ENCODE measurements at places on chromosomes 13 and 19.

DNA sequence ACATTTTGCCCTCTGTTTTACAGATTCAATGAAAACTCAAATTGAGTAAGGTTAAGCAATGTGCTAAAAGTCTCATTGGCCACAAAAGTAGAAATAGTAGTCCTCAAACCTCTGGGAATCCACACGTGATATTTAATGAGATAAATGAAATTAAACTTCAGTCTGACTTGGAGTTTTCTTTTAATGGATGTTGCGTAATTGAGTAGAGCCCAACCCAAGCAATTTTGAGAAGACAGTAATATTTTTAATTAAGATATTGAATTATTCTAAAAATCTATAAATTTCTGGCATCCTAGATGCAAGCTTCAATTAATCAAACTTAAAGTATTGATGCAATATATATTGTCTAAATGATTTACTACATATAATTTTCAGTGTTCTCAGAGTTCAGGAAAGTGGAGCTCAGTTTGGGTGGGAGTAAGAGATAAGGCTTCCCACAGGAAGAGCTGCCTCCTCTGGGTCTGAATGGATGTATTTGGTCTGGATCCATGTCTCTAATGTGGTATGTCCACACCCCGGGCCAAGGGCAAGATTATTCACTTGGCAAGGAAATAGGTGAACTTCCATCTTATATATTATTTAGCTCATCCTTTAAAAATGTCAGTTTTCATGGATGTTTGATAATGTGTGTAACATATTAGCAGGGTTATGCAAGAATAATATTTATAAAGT, 6.9 kb downstream of the MBNL2 start:
- peak; percentile 54 for DNase-seq

DNA sequence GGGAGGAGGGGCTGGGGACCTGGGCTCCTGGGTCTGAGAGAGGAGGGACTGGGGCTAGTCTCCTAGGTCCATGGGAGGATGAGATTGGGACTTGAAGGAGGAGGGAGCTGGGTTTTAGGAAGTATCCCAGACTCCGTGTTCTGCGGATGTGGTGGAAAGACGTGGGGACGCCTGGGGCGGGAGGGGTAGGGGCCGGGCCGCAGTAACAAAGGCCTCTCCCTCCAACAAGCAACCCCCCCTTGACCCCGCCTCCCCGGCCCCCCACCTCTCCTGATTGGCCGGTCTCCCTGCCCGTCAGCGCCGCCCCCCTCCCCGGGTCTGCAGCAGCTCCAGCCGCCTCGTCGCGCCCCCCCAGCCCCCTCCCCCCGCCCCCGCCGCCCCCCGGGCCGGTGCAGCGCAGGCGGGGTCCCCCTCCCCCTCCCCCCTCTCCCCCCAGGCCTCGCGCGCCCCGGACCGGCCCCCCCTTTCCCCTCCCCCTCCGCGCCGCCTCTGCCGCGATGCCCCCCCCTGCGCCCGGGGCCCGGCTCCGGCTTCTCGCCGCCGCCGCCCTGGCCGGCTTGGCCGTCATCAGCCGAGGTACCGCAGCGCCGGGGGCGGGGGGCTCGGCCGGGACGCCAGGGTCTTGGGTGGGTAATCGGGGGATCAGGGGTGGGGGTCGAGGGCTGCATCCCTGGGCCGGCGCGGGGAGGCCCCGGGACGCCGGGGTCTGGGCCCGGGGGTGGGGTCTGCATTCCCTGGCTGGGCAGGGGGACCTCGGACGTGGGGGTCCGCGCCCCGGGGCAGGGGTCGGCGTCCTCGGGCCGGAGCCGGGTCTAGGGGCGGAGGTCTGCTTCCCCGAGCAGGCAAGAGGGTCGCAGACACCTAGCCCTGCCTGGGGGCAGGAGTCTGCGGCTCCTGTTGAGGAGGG, at the start of gene IGLON5:
IGLON5 (plus strand) TSS at position 294 of the 907 bp plus-strand sequence; CDS start at position 498, 204 bp downstream.
- no peak for DNase-seq

DNA sequence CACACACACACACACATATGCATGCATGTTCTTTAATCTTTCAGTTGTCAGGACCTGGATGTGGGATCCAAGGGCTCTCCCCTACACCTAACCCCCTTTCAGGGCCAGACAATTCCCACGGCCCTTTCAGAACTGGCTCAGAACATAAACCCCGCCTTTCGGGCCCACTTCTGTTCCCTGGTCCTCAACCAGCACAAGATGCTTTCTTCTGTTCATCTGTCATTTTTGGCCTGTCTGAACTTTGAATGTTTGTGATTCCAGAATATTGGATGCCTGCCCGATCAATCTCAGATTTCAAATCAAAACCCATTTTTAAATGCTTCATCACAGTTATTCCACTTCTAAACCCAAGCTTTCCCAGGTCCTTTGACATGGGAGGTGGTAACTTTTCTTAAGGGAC, 167.3 kb downstream of the USP12 start:
- DNase-seq = peak; percentile 17

- peak; percentile 42 for DNase-seq
Observed at GRCh38 chr19:19420570-19421298, 15.3 kb downstream of the GATAD2A start.

GRCh38 chr13:110523180-110523579, 38.3 kb downstream of the RAB20 start:
- DNase-seq = no peak

DNA sequence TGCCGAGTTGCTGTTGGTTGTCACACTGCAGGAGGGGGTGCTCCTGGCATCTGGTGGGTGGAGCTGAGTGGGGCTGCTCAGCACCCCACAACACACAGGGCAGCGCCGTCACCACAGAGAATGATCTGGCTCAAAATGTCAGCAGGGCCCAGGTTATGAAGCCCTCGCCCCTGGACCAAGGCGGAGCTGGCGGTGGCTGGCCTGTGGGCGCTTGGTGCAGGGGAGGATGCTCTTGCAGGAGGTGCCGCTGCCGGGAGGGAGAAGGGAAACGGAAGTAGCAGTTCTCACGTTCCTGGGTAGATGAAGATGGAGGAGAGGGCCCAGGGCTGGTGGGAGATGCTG, 14.2 kb upstream of the LENG8 start:
- no peak for DNase-seq

DNA sequence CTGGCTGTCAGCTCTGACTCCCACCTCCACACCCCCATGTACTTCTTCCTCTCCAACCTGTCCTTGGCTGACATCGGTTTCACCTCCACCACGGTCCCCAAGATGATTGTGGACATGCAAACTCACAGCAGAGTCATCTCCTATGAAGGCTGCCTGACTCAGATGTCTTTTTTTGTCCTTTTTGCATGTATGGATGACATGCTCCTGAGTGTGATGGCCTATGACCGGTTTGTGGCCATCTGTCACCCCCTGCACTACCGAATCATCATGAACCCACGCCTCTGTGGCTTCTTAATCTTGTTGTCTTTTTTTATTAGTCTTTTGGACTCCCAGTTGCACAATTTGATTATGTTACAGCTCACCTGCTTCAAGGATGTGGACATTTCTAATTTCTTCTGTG, 506 bp downstream of the OR7E24 start:
- DNase-seq = no peak

- DNase-seq = no peak
Observed at GRCh38 chr19:2779121-2779740, 3.8 kb downstream of the SGTA start.

DNA sequence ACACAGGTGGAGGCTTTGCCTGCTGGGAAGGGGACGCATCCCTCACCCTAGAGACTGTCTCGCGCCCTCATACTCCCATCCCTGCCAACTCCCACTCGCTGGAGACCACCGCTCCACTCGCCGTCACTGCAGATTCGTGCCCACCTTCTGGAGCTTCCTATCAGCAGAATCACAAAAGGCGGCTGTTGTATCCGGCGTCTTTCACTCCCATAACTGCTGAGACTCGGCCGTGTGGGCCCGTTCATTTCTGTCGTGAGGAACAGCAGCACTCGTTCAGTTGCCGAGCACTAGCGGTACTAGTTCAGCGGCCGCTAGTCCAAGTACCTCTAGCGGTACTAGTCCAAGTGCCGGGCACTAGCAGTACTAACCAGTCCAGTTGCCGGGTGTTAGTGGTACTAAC, 124.6 kb upstream of the MCF2L start:
- no peak for DNase-seq

DNA sequence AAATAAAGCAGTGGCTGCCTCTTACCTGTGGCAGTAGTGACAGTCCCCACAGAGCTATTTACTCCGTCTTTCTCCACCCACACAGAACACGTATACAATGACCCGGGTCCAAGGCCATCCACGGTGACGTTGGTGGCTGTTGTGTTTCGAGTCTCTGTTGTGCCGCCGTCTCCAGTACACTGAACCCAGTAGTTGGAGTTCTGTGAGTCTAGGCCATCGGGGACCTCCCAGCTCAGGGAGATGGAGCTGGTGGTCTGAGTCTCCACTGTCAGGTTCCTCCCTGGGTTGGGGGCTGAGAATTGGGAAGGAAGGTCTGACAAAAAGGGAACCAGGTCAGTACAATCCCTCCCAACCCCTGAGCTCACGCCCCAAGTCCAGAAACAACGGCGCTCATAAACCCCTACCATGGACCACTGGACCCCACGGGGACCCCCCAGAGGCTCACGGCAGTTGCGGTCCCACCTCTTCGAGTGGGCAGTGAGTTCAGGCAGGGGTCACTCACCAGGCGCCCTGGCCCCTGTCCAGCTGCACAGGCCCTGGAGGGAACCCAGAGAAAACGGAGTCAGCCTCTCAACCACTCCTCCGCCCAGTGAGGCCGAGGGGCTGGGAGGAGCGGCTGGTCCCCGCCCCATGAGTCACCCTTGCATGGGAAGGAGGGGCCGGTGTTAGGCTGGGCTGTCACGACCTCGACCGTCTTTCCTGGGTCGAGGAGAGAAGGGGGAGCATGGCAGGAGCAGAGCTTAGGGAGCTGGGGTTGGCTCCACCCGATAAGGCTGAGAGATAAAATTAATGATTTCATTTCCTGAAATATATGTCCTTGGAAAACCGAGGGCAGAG, 2.4 kb downstream of the PTPRH start:
- peak; percentile 89 for DNase-seq

GRCh38 chr13:22316494-22317025, 645.7 kb downstream of the FGF9 start:
- no peak for DNase-seq

GRCh38 chr13:53001444-53002225, 27.0 kb upstream of the OLFM4 start:
- no peak for DNase-seq

GRCh38 chr13:89827552-89827951, 1519.9 kb upstream of the MIR17HG start:
- no peak for DNase-seq

GRCh38 chr13:95117092-95117491, 184.2 kb downstream of the ABCC4 start:
- no peak for DNase-seq

DNA sequence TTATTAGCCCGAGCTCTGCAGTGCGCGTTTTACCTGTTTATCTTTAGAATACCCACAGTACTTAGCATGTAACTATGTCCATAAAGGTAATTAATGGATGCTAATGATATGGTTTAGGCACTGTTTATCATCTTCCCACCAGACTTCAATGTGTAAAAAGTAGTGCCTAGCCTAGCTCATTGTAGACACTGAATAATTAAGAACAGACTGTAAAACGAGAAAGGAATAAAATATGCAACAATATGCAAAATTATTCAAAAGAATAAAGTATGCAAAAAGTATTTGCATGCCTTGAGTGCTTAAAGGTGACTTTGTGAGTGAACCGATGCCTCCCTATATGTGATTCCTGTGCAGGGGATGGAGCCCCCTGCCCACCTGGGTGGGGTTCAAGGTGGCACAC, 35.7 kb upstream of the RNF113B start:
- no peak for DNase-seq

DNA sequence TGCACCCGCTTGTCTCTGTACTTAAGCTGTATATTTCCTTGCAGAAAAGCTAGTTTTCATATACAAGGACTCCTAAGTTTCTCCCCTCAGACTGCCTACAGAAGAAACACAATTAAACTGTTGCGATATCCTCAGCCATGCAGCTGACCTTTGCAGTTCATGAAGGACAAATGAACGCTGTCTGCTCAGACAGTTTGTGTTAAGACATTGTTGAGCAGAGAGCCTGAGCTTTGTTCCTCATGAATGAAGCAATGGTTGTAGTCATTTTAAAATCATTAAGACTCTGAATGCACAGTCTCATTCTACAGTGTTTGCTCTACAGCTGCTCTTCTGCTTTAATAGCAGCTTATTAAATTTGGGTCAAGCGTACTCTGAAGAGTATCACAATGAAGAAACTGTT, 23.2 kb upstream of the MAB21L1 start:
- DNase-seq = no peak

DNA sequence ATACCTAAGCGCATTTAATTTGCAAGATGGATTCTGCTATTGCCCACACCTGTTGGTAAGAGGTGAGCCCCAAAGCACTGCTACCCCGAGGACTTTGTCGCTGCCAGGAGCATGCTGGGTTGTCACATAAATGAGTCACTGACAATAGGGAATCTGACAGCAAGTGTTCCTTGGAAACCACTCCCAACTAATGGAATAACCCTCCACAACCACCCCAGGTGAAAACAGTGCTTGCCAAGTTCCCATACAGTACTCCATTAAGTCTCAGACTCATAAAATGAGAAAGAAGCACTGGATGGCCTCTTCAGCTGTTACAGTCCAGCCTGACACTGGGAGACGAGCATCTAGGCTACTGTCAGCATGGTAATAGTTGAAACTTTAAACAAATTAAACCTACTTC, 108.6 kb downstream of the EFNB2 start:
- no peak for DNase-seq

DNA sequence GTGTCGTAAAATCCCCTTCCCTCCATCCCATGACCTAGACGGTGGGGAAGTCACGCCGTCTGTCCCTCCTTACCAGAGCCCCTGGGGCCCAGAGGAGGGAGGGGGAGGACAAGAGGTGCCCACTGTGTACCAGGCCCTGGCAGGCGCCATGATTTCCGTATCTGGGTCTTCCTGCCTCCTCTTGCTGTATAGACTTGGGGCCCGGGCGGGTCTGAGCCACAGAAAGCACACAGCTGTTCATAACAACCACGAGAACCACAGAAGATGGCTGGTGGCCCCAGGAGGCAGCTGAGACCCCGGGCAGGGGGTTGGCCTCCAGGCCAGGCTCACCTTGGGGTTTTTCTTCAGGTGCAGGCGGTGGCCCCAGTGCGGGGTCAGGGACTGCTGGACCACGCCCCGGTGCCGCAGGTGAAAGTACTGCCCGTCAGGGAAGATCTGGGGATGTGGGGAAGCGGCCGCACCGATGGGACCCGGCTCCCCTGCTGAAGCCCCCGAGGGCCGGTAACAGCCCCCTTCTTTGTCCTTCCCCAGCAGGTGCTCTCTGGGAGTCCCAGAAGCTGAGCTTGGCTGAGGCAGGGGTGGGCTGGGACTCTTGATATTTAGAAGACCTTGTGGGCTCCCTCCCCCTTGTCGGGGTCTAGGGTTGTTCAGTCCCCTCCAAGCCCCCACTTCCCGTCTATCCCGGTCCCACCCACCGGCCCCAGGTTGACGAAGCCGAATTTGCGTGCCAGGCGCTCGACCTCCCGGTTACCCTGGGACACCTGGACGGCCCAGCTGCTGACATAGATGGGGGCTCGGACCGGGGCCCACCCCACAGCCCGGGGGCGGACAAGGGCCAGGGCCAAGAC, 463 bp downstream of the PCSK4 start:
- DNase-seq = no peak

- no peak for DNase-seq
Observed at GRCh38 chr13:30907121-30907861, 1.2 kb downstream of the MEDAG start.

Data from fibroblast of skin of scalp (primary cell).